ENCODE measurements at places on chromosomes 1 and 21. TPM values are rescaled to one million over a fixed set of nuclear protein-coding genes. Genes with fewer than 3 reads are reported as not detected.

The TMPRSS15 gene
- total RNA-seq: not detected

The FHAD1 gene
- 0.38 TPM for total RNA-seq

The SLC35F3 gene
- total RNA-seq: 9.0 TPM

The CTSK gene
- total RNA-seq: 2.2 TPM

The ACOT11 gene
- 0.57 TPM for total RNA-seq

The SEC16B gene
- not detected for total RNA-seq

The KDF1 gene
- total RNA-seq: not detected

All from activated CD8-positive, alpha-beta memory T cell treated with anti-CD3 and anti-CD28 coated beads for 36 hours (primary cell).